Muscle of leg (tissue), 16 donors: ENCODE measurements at places on chromosomes 11 and 22. TPM values are rescaled to one million over a fixed set of nuclear protein-coding genes. Genes with fewer than 3 reads are reported as not detected.

GRCh38 chr11:57116654-57117053 is 65.1 kb upstream of the LRRC55 start:
- peak; percentile 41 for DNase-seq

DNA sequence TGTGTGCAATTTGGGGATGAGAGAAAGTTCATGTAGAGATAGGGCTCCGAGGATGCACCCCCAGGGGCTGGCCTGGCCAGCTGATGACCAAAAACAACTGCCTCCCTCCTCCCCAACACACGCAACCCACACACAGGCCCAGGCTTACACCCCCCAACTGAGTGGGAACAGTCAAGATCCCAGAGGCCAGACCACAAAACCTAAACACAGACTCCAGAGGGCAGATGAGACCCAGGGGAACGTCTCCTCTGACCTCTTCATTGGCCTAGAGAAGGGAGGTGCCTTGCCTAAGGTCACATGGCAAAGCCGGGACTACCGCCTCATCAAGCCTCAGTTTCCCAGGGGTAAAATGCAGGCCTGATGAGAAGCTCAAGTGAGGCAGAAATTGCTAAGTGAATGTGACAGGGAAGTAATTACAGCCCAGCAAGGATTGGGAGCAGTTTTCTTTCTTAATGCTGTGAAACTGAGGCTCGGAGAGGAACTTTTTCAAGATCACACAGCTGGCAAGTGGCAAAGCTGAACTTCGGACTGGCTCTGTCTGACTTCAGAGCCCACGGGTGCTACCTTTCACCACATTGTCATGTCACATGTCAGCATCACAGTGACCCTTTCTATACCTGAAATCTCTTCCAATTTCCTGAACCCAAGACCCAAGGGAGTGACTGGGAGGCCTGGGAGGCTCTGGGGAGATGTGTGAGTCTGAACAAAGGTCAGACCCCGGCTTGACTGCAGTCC is 69.9 kb upstream of the WNT11 start:
- DNase-seq, result no peak

DNA sequence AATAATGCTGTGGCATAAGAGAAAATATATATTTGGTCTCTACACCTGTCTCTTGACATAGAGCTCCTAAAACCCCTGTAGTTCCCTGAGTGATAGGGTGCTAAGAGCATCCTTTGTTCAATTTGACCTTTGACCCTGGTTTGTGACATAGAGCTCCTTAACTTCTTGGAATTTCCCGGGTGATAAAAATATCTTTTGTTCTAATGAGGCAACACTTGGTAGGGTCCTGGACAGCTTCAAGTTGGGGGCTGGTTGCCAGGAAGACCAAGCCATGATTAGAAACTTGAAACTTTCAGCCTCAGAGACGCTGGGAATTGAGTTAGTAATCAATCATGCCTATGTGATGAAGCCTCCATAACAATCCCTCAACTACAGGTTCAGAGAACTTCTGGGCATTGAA is 105.4 kb downstream of the CASP12 start:
- no peak for DNase-seq

GRCh38 chr22:20989323-20990138 is 7.4 kb downstream of the LZTR1 start:
- no peak for DNase-seq

DNA sequence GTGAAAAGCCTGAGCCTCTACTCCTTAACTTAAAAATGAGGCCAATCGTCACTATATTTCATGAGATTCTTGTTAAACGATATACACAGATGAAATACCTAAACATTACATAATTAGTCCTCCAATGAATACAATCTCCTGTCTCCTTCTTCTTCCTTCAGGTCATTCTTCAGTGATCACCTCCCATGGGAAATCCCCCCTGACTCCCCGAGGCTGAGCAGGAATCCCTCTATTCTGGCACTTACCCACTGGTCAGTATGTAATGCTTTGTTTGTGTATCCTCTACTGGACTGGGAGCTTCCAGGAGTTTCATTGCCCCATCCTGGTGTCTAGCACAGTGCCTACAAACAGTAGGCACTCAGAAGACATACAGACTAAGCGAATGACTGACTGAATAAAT is 52.3 kb downstream of the RAB38 start:
- DNase-seq, result no peak

DNA sequence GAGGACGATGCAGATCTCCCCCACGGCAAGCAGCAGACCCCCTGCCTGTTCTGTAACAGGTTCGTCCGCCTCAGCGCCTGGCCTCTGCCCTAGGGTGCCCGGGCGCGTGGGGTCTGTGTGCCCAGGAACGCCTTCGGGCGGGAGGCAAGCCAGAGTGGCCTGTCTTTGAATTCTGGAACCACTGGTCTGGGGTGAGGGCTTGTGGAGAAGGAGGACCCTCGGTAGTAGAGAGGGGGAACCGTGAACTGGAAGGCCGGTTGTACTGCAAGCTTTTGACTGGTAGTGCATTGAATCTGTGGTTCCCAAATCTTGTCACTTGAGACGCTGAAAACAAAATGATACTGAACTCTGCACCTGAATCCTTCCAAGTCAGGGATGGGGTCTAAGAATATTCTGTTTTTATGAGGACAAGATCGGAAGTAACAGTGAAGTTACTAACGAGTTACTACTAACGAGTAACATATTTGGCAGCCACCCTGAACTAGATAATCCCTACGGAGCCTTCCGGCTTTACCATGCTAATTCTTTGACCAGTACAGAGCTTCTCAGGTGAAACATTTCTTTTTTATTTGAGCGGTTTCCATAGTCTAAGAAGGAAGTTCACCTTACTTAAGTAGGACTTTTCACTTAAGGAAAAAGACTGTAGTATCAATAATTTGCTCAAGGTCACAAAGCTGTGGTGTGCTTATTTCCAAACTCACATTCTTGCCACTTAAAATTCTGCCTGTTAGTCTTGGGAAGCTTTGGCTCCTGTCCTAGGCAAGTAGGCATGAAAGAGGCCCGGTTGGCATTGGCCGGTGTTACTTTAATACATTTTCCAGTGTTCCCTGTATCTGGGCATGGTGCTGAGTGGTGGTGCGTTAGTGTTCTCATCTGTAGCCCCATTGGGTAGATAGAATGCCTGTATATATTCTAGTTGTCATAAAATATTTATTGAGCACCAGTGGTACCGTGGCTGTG is 860 bp downstream of the PRMT3 start:
- peak; percentile 24 for DNase-seq

- no peak for DNase-seq
These were observed 23.8 kb downstream of the TAF1D start for GRCh38 chr11:93717501-93717900.

DNA sequence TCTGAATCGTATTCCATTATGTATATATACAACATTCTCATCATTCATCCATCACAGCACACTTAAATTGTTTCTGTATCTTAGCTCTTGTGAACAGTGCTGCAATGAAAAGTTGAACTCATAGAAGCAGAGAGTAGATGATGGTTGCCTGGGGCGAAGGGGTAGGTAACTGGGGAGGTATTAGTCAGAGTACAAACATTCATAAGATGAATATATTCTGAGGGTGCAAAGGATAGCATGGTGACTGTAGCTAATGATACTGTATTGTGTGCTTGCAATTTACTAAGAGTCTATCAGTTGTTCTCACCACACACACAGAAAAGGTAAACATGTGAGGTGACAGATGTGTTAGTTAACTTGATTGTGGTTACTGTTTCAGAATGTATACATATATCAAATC is 12.6 kb upstream of the RFPL2 start:
- DNase-seq, result no peak

GRCh38 chr11:71420455-71421241 is 27.5 kb downstream of the DHCR7 start:
- peak; percentile 17 for DNase-seq

GRCh38 chr22:32204040-32204855 is 625 bp downstream of the RFPL2 start:
- no peak for DNase-seq

Gene APOBEC3B
- 5.6 TPM for polyA plus RNA-seq

Gene INS
- not detected for polyA plus RNA-seq

Gene CRYBB3
- 0.15 TPM for polyA plus RNA-seq

Gene OR6A2
- polyA plus RNA-seq, result not detected

Gene SHISA8
- polyA plus RNA-seq, result 0.39 TPM
